ENCODE measurements at places on chromosomes 6 and 20.

GRCh38 chr6:16102208-16102607 lies 26.7 kb upstream of the MYLIP start:
- no peak for DNase-seq

- DNase-seq, result no peak
Observed at GRCh38 chr6:90868656-90869055, 281.8 kb upstream of the MAP3K7 start.

DNA sequence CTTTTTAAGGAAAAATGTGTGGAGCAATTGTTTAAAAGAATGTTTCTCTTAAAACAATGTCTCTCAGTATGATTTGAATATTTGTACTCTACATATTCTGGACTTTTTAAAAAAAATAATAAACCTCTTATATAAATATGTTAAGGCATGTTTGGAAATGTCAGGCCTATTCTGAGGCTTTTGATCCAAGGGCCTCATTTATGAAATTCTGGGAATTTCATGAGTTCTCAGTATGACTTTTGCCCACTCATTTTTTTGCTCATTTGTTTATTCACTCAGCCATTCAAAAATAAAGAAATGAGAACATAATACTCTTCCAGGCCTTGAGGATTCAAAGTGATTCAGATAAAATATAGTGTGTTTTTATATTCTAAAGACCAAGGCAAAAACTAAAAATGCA lies 60.4 kb downstream of the DOK5 start:
- DNase-seq, result no peak

GRCh38 chr6:151205721-151206600 lies 33.8 kb upstream of the AKAP12 start:
- no peak for DNase-seq

DNA sequence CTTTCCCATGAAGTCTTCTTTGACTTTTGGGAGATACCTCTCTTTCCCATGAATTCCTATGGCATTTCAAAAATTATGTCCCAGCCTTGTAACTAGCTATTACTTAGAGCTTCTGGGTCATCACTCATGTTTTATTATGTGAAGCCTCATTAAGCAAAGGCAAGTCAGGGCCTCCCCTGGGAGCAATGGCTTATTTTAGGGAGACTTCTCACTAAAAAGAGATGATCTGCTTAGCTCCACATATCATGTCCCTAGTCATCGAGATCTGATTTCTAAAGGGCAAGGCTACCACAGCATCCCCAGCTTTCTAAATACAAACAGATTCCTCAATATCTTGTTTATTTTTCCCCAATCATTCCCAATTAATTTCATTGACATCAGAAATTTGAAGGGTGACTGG lies 154.0 kb upstream of the MANEA start:
- DNase-seq, result no peak

- DNase-seq, result no peak
Observed at GRCh38 chr6:128491610-128492206, 28.7 kb downstream of the PTPRK start.

DNA sequence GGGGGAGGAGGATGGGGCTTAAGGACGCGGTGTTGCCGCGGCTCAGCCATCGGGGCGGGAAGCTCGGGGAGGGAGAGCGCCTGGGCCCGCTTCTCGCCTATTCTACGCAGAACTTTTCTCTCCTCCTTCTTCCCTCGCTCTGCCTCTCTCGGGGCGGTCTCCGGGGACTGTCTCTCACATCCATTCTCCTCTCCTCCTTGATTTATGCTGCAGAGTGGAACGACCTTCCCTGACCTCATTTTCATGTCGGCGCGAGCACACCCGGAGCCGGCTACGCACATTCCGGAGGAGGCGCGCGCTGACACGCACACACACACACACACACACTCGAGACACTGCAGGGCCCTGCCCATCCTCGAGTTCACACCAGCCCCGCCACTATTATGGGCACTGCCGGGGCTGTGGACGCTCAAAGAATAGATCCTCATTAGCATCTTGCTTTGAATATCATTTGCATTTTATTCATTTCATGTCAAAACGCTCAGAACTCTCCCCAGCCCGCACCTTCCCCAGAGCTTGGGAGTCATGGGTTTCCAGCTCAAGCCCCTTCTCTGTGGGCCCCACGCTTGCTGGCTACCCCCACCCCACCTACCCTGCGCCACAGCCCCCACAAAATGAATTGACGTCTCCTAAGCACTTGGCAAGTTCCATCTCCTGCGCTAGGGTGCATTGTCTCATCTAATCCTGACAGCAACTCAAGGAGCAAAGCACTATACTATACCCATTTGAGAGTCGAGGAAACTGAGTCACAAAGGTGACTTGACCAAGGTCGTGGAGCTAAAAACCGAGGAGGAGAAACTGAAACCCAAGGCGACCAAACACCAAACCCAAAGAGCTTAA lies 36.8 kb downstream of the NCR2 start:
- DNase-seq, result no peak

- no peak for DNase-seq
Observed at GRCh38 chr20:17501701-17502100, 29.5 kb downstream of the BFSP1 start.

DNA sequence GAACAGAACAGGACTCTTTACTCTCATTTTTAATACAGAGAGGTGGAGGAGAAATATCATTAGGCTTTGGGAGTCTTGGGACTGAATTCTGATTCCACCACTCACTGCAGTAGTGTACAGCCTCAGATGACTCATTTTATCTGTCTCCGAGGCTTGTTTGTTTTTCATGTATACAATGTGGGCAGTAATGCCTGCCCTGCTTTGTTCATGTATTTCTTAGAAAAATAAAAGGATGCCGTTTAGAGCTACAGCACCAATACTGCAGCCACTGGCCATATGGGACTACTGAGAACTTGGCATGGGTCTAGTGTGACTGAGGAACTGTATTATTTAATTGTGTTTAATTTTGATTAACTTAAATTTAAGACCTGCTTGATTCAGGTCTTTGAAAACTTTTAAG lies 41.2 kb upstream of the JAG1 start:
- DNase-seq, result no peak

DNA sequence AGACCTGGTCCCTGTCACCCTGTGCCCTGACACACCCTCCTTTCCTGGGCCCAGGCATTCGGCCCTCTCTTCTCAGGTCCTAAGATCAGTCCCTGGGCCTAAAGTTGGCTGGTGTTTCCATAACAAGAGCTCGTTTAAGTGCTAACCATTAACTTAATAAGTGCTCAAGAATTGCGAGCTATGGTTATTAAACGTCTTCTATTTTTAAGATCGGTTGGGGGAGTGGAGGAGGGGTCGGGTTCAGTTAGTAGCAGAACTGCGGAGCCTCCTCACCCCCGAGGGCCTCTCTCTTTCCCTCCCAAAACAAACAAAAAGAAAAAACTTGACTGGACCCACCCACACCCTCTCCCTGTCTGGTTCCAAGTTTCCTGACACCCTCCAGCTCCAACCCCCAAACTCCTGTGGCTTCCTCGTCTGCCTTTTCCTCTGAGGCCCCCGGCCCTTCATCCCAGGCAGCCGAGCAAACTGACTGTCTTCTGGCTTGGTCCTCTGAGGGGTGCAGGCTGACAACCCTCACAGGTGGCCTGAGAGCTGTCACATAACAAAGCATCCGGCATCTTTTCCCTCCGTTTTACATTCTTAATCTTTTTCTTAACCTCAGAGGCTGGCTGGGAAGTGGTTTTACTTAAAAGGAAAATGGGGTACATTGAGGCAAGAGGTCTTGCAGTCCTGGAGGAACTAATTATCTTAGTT lies 2.0 kb downstream of the STK35 start:
- DNase-seq, result no peak

DNA sequence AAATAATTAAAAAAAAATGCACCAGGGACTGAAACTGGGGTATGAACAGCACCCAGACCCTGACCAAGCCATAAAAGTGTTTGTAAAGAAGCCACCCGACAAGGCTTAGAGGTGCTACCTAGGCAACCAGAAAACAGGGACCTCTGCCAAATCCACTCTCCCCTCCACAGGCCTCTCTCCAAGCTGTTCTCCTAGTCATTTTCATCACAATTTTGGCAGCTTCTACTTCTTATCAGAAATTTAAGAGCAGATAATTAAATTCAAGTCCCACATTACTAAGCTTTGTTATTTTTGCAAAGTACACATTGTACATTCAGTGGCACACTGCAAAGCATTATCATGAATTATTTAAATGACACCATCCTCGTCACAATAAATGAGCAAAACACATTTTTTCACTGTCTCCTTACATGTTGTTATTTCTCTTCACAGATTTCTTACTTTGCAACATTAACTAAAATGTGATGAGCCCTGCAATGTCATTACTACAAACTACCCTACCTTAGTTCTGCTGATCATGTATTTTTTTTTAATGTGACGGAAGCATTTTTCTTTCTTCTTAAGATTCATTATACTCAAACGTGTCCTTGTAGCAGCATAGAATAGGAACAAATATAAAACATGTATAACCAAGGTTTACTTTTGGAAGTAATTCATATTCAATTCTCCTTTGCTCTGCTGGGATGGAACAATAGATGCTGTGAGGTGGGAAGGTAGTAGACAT lies 38.1 kb downstream of the ECT2L start:
- DNase-seq, result no peak

DNA sequence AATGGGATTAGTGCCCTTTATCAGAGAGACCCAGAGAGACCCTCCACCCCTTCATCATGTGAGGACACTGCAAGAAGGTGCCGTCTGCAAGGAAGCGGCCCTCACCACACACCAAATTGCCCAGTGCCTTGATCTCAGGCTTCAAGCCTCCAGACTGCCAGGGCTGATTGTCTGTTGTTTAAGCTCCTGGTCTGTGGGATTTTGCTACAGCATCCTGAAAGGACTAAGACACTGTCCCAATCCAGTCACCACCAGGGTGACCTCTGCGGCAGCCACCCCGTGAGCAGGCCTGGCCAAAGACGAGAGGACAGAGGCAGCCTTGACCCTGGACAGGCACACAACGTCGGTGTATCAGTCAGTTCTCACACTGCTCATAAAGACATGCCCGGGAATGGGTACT lies 13.5 kb upstream of the FRMD1 start:
- DNase-seq, result no peak

- no peak for DNase-seq
Observed at GRCh38 chr20:11492386-11492785, 425.3 kb upstream of the BTBD3 start.

DNA sequence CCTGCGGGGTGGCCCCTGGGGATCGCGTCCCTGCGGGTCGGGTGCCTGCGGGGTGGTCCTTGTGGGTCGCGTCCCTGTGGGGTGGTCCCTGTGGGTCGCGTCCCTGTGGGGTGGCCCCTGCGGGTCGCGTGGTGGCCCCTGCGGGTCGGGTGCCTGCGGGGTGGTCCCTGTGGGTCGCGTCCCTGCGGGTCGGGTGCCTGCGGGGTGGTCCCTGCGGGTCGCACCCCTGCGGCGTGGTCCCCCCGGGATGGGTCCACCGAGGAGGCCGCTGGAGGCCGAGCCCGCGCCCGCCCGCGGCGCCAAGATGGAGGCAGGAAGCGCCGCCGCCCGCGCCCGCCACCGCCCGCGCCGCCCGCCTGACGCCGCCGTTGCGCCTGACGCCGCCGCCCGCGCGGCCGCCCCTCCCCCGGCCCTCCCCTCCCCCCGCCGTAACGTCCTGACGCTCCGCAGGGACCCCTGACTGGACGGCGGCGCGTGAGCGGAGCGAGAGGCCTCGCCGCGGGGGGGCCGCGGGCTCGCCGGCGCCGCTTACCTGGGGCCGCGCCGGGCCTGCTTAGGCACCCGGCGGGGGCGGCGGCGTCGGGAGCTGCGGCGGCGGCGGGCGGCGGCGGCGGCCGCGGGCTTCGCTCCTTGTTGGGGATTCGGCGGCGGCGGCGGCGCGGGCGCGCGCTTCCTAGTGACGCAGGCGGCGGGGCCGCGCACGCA lies at the start of gene GMEB2:
TSS of gene GMEB2 (minus strand) at position 678 of the 705 bp plus-strand sequence. CDS start 7,704 bp downstream, outside the sequence.
- DNase-seq, result peak; percentile 72

DNA sequence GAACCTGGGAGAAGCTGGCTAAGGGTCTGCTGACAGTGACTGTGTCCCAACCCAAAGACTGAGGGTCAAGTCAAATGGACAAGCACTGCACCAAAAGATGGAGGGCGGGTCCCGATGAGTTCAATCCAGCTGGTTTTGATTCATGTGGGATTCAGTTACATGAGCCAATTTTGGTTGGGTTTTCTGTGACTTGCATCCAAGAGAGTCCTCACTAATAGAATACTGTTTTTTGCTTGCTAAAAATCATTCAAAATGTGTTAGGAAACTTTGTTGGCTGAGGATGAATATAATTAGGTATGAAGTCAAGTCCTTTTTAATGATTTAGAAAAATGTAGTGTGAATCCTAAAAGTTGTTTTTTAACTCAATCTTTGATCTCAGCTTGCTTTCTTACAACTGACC lies 323.8 kb upstream of the NOX3 start:
- DNase-seq, result no peak

DNA sequence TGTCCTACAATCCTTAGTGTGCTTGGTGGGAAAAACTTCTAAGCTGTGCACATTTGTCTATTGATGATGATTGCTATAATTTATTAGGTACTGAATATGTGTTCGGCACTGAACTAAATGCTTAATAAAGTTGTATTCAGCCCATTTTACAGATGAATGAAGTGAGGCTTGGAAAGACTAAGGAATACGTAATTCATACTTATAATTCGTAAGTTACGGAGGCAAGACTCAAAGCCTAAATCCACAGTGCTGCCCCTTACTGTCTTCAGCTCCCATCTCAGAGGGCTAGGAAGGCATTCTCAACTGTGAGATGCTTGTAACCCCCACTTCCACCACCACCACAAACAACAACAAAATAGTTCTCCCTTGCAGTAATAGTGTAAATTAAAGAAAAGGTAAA lies 171.3 kb downstream of the HS3ST5 start:
- DNase-seq, result no peak

DNA sequence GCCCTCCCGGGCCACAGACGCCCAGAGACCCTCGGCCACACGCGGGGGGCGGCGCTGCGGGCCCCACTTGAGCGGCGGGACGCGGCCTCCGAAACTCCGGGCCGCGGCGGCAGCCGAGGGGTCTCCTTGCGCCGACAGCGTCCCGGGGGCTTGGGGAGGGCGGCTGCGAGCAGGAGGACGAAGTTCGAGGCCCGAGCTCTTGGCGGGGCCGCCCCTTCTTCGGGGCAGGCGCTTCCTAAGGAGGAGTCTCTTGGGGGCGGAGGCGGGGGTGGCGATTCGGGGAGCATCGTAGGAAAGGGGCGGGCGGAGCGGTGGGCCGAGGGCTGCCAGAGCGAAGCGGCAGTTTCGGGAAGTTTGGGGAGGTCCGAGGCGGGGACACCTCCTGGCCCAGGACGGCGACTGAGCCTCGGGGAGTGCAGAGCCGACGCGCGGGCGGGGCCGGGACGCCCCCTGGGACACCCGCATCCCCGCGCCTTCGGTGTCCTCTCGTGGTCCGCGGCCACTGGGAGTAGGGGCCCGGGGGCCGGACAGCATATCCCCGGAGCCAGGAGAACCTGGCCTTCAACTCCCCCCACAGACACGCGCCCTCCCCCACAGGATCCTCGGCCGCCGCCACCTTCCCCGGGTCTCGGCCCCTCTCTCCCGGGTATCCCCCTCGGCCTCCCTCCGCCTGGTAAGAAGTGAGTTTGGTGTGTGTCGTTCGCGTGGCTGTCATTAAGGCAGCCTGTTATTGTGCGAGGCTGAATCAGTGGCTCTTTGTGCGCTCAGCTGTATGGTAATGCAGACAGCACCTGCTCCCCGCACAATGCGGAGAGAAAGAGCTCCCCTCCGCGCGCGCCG lies 613 bp upstream of the DLL1 start:
- no peak for DNase-seq

All from stimulated activated CD4-positive, alpha-beta T cell treated with anti-CD3 and anti-CD28 coated beads, Interleukin-15, amount 100 ng/mL, for 1 hour (primary cell).